Esophagus muscularis mucosa (tissue), 4 donors: ENCODE measurements at places on chromosomes 5 and 9.

DNA sequence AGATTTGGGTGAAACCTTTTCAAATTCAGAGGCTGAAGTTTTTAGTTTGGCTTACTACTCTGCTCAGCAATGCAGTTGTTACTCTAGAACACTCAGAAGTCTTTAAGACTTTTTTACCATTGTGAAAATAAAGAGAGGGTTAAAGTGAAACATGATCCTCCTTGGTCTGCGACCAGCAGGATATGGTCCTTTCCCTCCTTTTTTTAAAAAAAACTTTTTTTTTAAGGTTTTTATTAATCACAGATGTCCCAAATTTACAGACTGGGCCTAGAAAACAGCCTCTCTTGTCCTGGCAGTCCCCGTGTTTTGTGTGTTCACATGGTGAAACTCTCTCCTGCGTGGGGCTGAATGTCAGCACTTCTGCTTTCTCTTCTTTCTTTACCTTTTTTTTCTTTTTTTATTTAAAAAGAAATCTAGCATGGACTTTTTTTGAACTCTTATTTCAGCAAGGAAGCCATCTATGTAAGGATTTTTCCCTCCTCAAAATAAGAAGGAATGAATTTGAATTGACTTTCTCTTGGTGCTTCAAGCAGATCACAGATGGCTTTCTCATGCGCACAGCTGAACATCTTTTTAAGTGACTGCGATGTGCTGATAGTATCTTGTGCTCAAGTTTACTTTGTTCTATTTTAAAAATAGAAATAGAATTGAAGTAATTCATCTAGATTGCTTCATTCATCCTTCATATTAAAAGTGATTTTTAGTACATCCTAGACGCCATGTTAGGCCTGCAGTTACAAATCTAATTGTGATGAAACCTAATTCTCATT is 128.7 kb upstream of the OTULINL start:
- no peak for DNase-seq

GRCh38 chr5:1003296-1003937 is 5.2 kb upstream of the NKD2 start:
- no peak for DNase-seq

DNA sequence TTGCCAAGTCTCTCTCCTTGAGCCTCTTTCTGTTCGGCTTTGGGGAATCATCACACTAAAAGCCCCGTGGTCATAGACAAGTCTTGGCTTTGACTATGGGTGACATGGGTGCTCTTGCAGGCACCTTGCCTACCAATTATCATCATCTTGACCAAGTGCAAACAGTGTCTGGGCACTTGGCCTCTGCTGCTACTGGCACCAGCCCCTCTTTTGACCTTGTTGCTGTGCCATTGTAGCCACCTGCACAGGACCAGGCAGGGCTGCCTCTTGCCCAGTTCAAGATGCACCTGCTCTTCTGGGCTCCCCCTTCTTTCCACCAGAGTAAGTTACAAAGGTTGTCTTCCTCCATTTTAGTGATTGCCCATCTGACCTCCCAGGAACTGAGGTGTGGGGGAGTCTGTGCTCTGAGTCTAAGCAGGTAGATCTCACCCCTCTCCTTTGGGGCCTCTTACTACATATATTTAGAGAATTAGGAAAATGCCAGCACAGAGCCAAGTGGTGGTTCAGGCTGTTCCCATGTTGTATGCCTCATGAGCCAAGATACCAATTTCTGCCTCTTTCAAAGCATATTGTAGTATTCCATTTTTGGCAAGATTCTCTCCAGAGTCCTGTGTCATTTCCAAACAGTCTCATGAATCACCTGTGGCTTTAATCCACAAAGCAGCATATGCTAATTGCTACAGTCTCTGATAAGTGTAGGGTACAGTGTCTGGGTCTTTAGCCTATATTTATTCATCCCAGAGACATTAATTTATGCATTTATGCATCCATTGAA is 142.9 kb upstream of the DAP start:
- peak; percentile 85 for DNase-seq

- no peak for DNase-seq
Measured at GRCh38 chr9:109506097-109506712, 8.1 kb upstream of the PTPN3 start.

- no peak for DNase-seq
Measured at GRCh38 chr9:21674894-21675293, 127.5 kb upstream of the MTAP start.

GRCh38 chr9:78189001-78189400 is 46.9 kb upstream of the CEP78 start:
- no peak for DNase-seq

GRCh38 chr5:80190960-80191359 is 64.9 kb downstream of the SERINC5 start:
- DNase-seq, result no peak

DNA sequence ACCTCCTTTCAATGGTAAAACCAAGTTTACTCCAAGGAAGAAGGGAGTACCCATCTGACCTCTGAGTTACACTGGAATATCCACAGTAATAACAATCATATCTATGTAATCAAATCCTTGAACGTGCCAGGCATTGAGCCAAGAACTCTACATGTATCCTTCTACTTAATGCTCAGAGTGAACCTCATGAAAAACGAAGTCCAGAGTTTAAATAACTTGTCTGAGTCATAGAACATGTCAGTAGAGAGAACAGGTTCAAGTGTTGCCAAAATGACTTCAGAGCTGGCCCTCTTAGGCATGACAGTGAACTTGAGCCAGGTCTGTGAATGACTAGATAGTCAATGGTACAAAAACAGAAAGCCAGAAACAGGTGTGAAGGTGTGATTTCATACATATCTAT is 164.1 kb upstream of the ZNF618 start:
- DNase-seq, result no peak

DNA sequence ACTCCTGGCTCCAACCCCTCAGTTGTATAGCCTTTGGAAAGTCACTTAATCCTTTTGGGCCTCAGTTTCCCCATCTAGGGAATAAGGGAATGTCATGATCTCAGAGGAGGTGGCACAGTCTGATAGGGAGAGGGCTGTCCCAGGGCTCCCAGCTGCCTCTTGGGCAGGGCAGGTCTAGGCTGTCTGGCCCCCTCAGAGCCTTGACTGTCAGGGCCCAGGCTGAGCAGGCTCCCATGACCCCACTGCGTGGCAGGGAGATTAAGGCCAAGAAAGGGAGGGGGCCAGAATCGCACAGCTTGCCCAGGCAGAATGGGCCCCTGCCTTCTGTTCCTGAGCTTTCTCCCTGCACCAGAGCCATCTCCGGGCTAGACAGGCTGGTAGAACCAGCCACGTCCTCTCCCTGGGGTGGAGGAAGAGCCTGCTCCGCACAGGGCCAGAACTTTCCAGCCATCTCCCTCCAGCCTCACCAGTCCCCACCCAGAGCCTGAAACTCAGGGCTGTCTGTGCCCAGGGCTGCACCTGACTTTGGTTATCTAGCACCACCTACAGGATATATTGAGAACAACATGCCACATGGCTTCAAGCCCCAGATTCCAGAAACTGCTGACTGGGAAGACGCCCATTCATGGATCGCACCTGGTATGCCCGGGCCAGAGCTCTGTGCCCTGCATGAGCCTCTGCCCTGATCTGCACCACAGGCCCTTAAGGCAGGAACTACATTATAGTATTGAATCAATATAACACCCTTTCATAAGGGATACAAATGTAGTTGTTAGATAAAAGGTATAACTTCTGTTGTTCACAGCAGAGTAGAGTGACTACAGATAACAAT is 32.1 kb downstream of the NAIF1 start:
- peak; percentile 93 for DNase-seq

DNA sequence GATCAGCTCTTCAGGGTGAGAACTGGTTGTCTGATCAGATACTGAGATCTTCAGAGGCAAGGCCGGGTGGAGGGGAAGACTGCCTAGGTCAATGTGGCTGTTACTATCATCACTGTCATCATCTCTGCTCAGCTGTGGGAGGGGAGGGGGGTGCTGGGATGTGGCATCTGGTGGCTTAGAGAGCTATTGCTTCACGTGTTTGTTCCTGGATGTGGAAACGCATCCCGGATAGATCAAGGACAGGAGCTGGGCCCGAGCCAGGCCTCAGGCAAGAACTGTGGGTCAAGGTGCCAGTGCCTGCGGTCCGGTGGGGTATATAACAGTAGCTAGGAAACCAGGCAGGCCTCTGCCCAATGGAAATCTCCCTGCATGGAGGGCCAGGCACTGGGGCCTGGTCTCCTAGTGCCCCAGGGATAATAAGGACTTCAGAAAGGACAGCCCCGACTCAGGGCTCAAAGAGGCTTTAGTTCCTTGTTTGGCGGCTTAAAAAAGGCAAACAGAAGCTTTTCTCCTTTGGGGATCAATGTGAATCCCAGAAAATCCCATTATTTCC is 30.3 kb upstream of the TIFAB start:
- DNase-seq, result no peak

DNA sequence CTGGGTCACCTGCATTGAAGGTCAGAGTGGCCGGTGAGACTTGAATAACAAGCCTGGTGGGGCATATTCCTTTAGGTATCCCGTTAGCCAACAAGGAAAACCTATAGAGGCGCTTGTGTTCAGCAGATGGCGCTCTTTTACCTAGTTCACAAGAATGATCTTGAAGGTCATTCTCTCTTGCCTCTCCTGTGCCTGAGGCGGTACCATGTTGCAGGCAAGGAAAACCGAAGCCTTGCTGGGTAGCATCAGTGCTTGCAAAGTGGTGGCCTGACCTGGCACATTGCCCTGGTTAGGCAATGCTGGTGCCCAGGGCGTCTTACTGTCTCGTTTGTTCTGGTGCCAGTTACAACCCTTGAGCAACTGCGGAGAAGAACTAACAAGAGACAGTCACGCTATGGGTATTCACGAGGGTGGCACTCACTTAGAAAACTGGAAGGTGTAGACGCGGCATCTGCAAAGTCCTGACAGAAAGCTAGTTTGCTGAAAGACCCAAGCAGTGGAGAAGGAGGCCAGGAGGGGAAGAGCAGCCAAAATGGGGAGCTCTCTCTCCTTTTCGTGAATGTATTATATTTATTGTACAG is 56.7 kb downstream of the AOPEP start:
- no peak for DNase-seq

GRCh38 chr9:115225459-115226116 is 107.6 kb upstream of the TNC start:
- no peak for DNase-seq

DNA sequence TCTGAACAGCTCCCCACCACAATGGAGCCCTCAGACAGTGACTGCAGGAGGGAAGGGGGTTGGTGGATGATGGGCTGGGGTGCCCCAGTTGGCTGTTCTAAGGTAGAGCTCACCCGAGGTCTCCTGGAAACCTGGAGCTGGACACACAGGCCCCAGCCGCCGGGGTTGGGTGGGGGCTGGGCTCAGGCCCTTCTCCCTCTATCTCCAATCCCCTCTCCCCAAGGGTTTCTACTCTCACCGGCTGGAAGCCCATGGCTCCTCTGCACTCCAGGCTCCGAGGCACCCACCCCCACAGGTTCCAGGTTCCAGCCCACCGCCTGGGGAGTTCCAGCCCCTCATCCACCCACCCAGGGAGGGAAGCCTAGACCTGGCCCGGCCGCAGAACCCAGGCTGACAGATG is 766 bp downstream of the NR5A1 start:
- no peak for DNase-seq

GRCh38 chr5:15515229-15515628 is 15.2 kb downstream of the FBXL7 start:
- peak; percentile 42 for DNase-seq

- DNase-seq, result no peak
Measured at GRCh38 chr5:110297152-110297670, 429.3 kb downstream of the TMEM232 start.

DNA sequence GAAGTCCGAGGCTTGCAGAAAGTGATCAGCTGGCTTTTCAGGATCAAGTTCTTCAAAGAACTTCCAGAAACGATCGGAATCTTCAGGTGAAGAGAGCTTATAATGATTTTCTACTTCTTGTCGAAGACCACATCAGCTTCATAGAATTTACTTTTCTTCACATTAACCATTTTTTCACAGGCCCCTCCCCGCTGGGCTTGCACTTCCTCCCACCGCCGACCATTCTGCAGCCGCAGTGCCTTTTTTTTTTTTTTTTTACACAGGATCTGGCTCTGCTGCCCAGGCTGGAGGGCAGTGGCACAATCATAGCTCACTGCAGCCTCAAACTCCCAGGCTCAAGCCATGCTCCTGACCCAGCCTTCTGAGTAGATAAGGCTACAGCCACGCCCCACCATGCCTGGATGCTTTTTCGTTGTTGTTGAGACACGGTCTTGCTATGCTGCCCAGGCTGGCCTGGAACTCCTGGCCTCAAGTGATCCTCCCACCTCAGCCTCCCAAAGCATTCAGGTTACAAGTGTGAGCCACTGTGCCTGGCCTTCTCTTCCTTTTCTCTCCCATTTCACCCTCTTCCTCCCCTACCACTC is 15.3 kb upstream of the RNF130 start:
- no peak for DNase-seq

DNA sequence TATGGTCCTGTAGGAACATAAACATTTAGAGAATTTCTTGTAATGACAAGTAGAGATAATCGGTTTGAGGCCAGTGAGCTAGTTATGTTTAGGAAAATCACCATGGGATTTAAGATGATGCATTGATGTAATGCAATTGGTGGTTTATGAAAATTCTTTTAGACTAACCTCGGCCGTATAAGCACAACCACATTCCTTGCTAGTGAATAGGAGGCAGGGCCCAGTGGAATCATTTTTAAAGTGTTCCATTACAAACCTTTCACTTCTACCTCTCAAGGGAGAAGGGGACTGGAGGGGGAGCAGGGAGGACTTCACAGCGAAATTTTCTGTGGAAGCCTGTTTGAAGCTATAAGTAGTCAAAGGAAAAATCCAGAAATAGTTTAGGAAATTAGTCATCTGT is 71.8 kb upstream of the NFIL3 start:
- no peak for DNase-seq

DNA sequence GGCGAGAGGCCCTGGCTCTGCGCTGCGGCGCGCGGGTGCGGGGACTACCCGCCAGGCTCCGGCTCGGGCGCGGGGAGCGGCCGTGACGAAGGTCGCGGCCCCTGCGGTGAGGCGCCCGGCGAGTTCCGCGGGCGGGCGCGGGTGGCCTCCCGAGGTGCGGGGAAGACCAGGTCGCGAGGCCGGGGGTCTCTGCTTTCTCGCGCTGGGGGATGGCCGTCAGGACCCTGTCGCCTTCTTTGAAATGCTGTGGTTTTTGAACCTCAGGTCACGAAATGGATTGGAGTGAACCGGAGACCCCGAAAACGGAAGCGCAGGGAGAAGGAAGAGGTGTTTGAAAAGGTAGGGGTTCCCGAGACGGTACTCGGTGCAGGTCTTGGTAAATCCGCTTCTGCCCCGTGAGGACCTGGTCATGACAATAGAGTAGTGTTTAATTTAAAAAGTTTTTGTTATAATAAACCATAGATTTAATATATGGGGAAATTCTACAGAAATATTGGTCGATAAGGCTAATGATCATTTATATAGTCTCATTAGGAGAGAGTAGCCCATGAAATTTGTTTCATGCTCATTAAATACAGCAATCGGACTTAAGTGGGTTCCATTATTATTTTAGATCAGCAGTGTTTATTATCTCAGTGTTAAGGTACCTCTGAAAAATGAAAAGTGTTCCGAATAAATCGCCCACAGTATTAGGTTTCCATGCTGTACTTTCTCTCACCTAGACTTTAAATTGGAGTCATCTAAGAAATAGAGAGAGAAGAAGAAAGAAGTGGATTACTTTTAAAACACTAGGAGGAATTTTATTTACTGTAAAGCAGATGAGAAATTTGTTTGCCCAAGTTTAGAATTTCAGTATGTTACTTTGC is 279.0 kb downstream of the AOPEP start:
- DNase-seq, result no peak
